Stimulated activated CD8-positive, alpha-beta memory T cell treated with anti-CD3 and anti-CD28 coated beads, Interleukin-15, amount 100 ng/mL, for 24 hours (primary cell): ENCODE measurements at places on chromosomes 1 and 21.
A peak's percentile ranks its signal among the peaks of the same experiment; 100 is the strongest.

DNA sequence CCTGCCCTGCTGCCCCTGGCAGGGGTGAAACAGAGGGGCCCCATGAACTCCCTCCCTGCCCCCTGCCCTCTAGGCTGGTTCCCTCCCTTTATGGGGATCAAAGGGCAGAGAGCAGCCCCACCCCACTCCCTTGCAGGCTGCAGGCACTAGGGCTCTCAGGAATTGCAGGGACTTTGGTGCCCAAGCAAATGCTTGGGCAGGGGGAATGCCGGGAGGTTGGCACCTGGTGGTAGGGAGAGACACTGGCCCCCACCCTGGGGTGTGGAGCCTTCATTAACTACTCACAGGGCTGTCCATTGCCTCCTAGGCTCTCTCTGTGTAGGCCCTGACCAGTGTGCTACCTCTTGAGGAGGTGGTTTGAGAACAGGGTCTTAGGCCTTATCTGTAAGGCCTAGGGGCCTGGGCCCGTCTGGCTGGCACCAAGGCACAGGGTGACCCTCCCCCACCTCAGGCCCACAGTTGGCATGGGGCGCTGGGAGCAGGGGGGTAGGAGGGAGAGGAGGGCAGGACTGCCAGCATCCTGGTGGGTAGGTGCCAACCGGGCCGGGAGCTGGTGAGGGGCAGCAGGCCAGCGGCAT lies 4.7 kb downstream of the ZBTB7B start:
- DNase-seq, result no peak

- peak; percentile 75 for DNase-seq
Measured at GRCh38 chr1:12208764-12209494, 20.9 kb upstream of the VPS13D start.

DNA sequence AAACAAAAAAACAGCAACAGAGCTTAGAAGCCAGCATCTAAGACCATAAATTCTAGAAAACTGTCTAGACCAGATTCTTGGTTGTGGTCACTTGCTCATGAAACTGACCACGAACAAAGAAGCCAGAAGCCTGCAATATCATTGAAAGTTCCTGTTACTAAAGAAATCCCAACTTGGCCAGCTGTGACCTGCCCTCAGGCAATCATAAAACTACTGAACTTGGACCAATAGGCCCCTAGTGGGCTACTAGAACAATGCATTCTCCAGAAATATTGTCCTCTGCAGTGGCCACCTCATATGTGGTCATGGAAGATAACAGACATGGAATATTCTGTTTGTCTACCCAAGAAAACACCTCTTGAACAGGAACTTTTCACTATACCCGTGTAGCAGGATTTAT lies 87.7 kb downstream of the SPATA17 start:
- no peak for DNase-seq

DNA sequence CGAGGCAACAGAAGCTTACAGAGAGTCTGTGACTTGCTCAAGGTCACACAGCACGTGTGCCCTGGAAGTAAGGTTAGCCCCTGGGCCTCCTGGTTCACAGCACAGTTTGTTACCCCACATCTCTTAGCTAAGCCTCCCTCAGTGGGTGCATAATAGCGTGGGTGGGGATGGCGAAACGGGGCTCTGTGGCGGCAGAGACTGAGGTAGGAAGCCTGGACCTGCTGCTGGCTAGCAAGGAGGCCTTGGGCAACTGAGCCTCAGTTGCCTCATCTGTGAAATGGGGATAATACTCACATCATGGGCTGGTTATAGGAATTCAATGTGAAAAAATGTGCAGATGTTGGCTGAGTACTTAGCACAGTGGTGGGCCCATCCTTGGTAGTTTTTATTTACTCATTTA lies 596 bp downstream of the PADI4 start:
- no peak for DNase-seq

DNA sequence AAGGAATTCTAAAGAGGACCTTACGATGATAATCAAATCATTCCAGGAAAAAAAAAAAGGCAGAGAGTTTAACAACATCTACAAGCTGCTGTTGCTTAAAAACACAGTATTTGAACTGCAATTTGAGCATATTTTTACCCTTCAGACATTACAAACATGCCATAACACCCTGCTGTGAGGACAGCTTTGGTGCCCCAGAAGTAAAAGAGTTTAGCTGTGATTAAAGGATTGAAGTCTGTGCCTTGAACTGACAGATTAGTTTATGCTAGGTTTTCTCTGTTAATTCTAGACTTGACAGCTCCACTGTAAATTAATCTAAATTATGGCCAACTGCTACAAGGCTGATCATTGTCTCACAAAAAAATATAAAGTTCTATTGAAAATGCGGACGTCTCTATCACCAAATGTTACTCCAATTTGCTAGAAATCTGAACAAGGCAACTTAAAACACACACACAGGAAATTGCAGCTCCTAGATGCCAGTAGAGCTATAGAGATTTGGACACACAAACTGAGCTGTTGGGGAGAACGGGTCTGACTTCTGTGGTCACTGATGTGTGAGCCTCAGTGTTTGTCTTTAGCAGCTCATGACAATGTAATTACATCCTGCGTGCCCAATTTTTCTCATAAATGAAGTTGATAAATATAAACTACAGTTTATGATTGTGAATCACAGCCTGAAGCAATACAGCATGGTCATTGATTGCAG lies 217.9 kb downstream of the NTNG1 start:
- DNase-seq, result no peak

- no peak for DNase-seq
Measured at GRCh38 chr1:200174525-200175295, 147.2 kb downstream of the NR5A2 start.
